Left ventricle myocardium inferior (tissue), 1 donor: ENCODE measurements at places on chromosomes 3 and 15. TPM values are rescaled to one million over a fixed set of nuclear protein-coding genes. Genes with fewer than 3 reads are reported as not detected.

DNA sequence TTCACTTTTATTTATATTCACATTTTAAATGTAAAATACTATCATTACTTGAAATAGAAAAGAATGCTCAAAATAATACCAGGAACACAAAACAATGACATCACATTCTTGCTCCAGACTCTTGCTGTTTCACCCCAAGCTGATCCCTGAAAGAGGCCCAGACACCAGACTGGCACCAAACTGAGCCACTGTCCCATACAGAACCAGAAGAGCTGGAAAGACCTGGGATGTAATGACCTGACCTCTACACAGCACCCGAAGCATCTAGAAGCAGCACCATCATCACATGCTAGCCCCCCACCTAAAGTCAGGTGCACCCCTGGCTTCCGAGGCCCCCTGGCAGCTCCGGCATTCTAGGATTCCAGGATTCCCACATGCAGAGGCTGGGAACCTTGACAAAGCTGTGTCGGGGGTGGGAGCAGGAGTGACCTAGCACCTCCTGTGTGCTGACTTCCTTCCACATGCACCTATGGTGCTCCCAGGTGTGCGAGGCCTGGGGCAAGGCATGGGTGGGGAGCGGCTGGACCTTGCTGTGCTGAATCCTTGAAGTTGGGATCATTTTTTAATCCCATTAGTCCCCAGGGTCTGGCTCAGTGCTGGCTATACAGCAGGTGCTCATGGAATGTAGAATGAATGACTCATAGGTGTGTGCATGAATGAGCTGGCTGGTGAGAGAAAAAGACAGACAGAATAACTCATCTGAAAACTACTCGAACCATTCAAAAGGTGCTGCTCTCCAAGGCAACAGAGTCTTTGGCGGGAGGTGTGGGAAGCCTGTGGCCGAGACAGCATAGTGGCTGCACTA lies 144.7 kb upstream of the IQSEC1 start:
- no peak for DNase-seq

GRCh38 chr3:51044982-51045381 lies 340.1 kb upstream of the MANF start:
- no peak for DNase-seq

- no peak for DNase-seq
Observed at GRCh38 chr15:57789225-57789624, 82.7 kb downstream of the POLR2M start.

ERICH6 gene
- total RNA-seq = 0.55 TPM

SLC26A6 gene
- 12.9 TPM for total RNA-seq

PLA2G4E gene
- total RNA-seq = not detected
